ENCODE measurements at places on chromosomes 11 and 22.
A peak's percentile ranks its signal among the peaks of the same experiment; 100 is the strongest.

GRCh38 chr11:62245271-62245753 is 3.3 kb downstream of the SCGB1D2 start:
- peak; percentile 87 for DNase-seq

GRCh38 chr22:37445501-37445900 is 18.2 kb upstream of the ELFN2 start:
- no peak for DNase-seq

DNA sequence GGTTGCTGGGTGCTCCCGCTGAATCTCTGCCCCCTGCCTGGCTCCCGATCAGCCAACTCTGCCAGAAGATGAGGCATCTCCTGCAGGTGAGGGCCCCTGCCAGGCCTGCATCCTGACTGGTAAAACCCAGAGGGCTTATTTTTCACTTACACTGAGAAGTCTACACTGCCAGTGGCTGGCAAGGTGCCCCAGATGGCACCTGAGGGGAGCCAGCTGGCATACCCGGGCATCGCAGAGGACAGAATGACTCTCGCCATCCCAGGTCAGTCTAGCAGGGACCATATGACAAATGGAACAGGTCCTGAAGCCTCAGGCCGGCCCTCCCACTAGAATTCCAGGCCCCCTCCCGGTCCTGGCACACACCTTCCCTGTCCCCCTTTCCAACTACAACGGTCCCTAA is 30.9 kb downstream of the MACROD1 start:
- DNase-seq = no peak

DNA sequence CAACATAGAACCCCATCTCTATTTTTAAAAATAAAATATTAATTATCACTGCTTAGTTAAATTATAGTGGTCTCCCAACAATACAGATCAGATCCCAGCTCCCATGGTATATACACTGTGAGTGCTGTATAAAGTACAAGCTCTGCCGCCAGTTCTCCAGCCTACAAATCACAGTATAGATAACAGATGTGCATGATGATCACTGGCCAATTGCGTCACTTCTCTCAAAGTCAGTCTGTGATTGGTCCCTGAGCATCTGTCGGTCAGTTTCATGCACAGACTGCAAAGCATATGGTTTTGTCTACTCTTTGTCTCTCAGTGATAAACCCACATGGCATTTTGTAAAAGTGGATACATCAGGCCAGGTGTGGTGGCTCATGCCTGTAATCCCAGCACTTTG is 15.7 kb downstream of the PPARA start:
- DNase-seq = no peak

DNA sequence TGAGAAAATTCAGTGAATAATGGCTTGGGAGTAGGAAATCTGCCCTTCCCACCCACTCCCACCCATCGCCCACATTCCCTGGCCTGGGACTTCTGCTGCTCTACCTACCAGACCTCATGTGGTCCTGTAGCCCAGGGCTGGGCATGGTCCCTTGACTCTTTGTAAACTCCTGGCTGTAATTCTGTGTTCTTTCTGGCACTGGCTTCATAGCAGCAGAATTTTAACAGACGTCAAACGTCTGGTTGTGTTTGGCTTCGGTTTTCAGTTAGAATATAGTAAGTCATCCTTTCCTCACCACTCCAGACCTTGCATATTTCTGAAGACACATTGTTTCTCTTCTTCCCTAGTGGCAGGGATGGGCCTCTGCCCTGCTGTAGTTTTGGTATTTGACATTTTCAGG is 210.6 kb downstream of the CSNK2A3 start:
- no peak for DNase-seq

DNA sequence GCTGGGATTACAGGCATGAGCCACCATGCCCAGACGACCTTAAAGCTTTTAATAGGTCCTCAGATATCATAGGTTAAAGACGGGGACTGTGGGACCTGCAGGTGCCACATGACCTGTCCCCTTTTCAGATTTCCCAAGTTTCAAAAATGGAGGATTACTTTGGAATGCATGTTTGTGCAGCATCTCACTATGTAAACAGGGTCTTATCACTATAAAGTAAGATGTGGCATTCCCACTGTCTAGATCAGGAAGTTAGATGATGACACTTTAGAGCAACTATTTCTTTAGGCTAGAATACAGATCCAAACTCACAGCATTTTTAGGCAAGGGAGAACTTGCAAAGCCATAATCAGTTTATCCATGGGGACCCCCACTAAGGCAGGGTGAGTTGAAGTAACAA is 92.8 kb downstream of the USP35 start:
- peak; percentile 10 for DNase-seq

DNA sequence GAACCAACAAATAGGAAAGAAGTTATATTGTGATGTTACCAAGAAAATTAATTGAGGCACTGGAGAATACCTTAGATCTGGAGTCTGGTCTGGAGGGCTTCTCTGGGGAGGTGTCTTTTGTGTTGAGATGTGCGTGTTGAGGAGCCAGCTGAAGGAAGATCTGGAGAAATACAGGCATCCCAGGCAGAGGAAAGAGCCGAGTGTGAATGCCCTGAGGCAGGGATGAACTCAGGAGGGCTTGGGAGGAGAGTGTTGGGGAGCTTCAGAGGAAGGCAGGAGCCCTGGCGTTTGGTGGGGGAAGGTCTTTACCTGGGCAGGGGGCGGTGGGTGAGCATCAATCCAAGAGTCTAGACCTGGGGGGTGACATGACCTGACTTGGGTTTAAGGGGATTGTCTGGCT is 13.1 kb downstream of the SYNGR1 start:
- DNase-seq = peak; percentile 57

DNA sequence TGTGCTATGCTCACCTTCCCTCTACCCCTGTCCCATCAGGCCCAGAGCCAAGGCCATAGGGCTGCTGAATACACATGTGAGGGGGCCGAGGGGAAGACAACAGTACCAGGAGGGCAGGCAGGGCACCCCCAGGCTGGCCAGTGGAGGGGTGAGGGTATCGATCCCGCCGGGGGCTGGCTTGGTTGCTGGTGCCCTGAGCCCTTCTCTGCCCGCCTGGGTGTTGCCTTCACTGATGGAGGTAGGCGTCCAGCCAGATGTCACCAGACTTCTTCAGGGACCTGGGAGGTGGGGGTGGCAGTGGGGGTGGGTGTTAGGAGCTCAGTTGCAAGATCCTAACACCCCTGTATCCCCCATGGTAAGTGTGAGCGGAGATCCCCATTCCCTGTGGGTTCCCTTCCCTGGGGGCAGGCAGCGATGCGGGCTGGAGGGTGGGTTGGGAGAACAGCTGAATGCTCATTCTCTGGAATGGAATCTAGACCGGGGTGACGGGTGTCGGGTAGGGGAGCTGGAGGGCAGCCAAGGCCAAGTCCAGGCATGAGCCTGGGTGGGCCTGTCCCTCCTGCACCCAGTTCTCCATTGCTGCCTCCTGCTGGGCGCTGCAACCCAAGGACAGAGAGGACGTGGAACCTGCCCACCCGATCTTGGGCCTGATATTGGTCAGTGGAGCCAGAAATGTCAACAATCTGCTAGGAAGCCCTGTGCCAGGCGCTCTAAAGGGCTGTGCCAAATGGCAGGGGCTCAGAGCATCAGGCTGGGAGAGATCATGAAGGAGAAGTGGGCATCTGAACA is 17.6 kb downstream of the FADS3 start:
- DNase-seq = no peak

GRCh38 chr11:123505546-123506299 is 75.7 kb downstream of the GRAMD1B start:
- DNase-seq = peak; percentile 81
